Stimulated activated CD8-positive, alpha-beta memory T cell treated with anti-CD3 and anti-CD28 coated beads, Interleukin-12 subunit alpha, Interleukin-12 subunit beta, amount 100 ng/mL, for 1 hour (primary cell): ENCODE measurements at places on chromosomes 12 and 14.

- DNase-seq = no peak
Observed at GRCh38 chr12:92561543-92561899, 141.3 kb upstream of the PLEKHG7 start.

DNA sequence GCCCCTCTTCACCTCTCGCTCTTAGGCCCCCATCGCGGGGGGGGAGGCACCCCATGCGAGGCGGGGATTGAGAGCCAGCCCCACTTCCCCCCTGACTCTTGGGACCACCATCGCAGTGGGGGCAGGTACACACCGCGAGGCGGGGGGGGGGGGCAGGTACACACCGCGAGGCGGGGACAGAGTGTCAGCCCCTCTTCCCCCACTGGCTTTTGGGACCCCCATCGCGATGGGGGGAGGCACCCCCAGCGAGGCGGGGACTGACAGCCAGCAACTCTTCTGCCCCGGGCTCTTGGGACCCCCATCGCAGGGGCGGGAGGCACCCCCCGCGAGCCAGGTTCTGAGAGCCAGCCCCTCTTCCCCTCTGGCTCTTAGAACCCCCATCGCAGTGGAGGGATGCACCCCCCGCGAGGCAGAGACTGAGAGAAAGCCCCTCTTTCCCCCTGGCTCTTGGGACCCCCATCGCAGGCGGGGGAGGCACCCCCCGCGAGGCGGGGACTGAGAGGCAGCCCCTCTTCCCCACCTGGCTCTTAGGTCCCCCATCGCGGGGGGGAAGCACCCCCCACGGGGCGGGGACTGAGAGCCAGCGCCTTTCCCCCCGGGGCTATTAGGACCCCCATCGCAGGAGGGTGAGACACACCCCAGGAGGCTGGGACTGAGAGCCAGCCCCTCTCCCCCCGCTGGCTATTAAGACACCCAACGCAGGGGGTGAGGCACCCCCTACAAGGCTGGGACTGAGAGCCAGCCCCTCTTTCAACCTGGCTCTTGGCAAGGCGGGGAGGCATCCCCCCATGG, 196.5 kb upstream of the PZP start:
- no peak for DNase-seq

DNA sequence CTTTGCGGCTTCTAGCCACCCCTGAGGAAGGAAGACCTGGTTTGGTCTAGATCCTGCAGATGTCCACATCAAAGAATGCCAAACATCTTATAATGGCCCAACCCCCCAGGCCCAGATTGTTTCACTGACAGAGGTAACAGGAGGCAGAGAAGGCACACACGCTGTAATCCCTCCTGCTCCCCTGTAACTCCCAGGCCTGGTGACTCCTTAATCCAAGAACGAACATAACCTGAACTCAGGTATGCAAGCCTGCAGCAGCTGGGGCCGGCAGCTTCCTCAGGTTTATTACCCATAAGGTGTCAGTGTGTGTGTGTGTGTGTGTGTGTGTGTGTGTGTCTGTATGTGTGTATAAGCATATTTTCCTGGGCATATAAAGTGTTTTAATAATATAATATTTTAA, 52.7 kb downstream of the ERH start:
- no peak for DNase-seq

DNA sequence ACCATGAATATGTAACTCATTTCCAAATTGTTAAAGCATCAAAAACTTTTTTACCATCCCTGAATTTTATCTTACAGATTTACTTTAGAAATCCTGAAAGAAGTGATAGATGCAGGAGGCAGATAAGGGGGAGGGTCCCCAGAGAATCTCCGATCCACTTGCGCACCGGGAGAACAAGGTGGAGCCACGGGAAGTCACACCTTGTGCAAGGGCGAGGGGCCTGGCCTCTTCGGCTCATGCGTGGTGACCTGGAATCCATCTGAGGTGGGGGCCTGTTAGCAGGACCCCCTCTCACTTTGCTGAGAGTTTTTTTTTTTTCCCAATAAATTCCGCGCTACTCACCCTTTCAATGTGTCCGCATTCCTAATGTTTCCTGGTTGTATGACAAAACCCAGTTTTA, 80.2 kb upstream of the CDKN3 start:
- no peak for DNase-seq

DNA sequence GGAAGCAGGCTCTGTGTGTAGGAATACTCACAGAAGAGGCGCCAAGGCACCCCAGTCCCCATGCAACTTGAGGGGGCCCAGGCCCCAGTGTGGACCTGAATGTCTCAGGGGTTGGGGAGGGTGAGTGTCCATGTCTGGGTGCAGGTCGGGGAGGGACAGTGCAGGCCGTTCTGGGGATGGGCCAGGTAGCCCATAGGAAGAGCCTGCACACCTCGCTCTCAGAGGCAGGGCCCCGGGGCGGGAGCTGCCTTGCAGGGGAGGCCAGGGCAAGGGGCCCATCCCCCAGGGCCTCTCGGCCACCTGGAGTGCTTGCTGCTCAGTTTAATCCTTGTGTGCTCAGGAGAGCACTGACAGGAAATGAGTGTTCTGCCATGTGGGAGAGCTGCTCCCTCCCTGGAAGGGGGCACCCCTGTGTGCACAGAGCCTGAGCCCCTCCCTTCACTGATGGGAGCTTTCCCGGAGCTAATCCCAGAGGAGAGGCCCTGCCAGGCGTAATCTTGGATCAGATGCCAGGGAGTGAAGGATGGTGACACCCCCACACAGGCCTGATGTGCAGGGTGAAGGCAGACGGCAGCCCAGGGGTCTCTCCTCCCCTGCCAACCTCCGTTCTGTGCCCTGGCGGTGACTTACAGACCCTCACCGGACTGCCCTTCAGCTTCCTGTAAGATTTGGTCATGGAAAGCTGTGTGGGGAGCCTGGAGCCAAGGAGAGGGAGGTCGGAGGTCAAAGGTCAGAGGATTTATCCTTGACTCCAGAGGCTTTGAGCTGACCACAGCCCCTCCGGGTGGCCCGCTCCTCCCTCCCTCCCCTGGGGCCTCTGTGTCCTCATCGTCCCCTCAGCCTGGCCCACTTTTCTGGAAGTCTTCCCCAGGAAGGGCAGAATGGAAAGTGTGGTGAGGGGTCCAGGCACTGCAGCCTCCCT, 24.4 kb upstream of the FBRSL1 start:
- no peak for DNase-seq

- no peak for DNase-seq
Observed at GRCh38 chr12:108649126-108649525, 15.4 kb upstream of the SELPLG start.

DNA sequence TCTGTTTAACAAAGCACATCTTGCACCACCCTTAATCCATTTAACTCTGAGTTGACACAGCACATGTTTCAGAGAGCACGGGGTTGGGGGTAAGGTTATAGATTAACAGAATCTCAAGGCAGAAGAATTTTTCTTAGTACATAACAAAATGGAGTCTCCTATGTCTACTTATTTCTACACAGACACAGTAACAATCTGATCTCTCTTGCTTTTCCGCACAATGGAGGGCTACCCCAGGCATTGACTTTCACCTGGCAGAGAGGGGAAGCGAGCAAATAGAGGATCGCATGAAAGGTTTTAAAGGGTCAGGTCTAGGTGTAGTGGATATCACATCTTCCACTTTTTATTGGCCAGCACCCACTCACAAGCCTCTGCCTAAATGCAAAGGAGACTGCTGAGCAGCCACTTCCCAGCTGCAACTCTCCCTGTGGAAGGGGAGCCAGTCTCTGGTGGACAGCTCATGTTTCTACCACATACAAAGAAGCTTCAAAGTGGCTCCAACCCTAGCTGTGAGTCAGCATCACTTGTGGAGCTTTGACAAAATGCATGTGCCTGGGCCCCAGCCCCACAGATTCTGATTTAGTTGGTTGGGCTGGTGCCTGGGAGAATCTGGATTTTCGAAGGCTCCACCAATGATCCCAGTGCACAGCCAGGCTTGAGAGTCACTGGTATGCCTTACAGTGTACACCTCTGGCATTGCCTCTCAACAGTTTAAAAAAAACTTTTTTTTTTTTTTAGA, 7.2 kb upstream of the FNTB start:
- DNase-seq = no peak

GRCh38 chr14:104928391-104929133, 3.9 kb downstream of the PLD4 start:
- no peak for DNase-seq

DNA sequence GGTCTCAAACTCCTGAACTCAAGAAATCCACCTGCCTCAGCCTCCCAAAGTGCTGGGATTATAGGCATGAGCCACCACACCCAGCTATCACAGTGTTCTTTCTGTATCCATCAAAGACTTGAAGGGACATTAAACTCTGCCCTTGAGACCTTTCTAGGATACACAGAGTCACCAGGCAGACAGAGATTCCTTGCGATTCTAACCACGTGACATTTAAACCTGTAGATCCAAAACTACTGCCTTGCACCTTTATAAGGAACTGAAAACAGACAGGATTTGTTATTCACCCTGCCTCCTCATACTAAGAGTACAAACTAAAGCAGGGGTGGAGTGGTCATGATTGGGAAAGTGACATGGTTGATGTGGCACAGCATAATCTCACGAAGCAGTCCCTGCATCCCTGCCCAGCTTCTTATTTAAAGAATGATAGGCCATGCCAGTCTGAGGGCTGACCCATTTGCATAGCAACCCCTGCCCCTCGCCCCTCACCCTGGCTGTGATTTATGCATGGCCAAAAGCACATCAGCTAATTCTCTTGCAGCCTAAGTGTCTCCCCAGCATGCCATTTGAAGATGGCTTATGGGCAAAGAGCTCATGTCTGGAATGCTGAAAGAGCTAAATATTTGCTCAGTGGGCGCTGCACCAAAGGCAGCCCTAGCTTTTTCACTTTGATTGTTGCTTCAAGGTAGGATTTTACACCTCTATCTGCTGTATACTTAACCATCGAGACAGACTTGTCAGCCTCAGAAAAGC, 43.2 kb upstream of the MYBPC1 start:
- no peak for DNase-seq

- no peak for DNase-seq
Observed at GRCh38 chr14:64502887-64503433, 678 bp downstream of the ZBTB25 start.

DNA sequence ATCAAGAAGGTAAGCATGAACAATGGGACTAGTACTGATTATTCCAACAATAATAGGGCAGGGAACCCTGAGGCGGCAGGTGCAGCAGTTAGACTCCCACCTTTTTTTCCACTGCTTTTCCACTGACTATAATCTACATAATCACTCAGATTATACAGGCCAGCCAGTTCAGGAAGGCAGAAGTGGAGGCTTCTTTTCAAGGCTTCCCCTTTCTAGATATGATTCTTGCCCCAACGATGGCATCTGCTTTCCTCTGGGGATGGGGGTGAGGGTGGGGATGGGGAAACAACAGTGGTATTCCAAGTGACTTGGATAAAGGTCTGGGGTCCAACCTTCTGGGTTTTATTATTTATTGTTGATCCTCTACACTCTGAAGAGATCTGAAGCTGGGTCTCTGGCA, 331 bp downstream of the NCKAP1L start:
- no peak for DNase-seq

- no peak for DNase-seq
Observed at GRCh38 chr14:96051642-96052540, 12.7 kb downstream of the C14orf132 start.

DNA sequence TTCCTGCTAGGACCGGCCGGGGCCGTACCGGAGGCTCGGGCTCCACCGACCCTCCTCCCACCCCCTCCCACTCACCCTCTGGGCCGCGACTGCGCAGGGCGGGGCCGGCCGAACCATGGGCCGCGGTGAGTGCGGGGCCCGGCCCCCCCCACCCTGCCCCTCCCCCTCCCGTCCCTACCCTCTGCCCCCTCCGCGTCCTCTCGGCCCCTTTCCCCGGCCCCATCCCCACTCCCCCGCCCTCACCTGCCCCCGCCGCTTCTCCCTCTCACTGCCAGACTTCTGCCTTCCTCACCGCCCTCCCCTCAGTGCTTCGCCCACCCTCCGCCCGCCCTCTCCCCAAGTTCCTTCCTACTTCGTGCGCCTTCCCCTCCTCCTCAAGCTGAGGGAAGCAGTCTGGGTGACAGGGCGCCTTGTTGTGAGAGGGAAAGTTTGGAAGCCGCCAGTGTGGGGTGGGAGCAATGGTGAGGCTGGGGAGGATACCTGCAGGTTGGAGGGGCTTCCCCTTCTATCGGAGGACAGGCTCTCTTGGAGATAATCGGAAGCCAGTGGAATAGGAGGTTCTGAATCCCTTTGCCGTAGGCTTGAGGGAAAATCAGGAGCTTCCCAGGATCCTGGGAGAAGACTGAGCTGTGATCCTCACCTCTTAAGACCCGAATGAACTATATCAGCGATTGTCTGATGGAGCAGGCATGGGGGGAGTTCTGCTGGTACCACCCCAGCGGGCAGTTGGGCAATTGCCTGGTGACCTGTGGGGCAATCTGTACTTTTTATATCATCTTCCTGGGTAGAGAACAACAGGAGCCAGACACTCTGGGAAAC, 472 bp downstream of the MBD6 start:
- no peak for DNase-seq

DNA sequence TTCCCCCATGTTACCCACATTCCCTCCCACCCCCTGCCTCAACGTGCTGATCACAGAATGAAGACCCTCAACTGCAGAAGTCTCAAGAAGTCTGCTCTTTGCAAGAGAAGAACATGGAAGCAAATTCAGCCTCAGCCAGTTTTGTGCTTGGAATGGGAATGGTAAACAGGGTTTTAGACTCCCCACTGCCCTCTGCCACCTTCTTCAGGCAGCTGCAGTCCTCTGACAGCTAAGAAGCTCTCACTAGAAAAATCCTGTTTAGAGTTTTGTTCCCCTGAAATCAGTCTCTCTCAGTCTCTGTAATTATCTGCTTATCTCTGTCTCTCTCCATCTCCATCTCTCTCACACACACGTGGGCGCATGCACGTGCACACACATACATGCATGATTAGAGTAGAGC, 85.4 kb downstream of the CRACR2A start:
- DNase-seq = no peak

GRCh38 chr14:29734732-29735131, 192.9 kb downstream of the PRKD1 start:
- DNase-seq = no peak

DNA sequence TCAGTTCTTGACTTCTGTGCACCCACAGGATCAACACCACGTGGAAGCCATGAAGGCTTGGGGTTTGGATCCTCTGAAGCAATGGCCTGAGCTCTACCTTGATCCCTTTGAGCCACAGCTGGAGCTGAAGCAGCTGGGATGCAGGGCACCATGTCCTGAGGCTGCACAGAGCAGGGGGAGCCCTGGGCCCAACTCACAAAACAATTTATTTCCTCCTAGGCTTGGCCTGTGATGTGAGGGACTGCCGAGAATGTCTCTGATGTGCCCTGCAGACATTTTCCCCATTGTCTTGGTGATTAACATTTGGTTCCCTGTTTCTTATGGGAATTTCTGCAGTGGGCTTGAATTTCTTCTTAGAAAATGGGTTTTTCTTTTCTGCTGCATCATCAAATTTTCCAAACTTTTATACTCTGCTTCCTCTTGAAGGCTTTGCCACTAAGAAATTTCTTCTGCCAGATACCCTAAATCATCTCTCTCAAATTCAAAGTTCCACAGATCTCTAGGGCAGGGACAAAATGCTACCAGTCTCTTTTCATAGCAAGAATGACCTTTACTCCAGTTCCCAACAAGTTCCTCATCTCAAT, 288.2 kb downstream of the CCDC59 start:
- DNase-seq = no peak

- no peak for DNase-seq
Observed at GRCh38 chr12:109124878-109125648, 8.7 kb downstream of the ACACB start.
